ENCODE measurements at places on chromosomes 13 and 19.

DNA sequence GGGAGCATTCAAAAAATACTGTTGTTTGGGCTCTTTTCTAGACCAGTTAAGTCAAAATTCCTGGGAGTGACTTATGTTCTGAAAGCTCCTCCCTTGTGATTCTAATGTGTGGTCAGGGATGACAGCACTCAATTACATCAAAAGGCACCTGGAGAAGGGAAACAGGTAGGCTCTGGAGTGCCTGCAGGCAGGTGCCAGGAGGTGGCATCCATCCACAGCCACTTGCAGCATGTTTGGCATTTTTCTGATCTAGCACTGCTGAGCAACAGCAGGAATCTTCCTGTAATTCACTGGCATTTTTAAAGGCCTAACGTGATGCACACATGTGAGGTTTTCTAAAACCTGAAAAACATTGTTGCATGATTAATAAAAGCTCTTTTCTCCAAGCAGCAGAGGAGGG, 94.6 kb downstream of the CCNA1 start:
- no peak for DNase-seq

DNA sequence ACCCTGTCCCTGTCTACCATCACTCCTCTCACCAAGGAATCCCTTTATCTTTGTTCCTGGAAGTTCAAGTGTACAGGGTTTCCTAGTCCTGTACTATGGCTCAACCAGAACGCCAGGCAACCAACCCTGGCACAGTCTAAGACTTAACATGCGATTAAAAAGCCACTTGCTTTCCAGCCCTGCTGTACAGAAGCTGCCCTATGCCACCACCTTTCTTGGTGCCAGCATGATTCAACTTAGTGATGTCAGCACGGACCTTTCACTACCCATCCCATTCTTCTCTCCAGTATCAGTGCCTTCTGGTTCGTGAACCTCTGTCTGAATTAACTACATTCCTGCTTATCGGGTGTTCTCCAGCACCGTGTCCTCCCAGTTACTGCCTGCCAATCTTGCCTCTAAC, 151.1 kb downstream of the KLF12 start:
- DNase-seq = no peak

- no peak for DNase-seq
Observed at GRCh38 chr13:37709318-37709717, 110.8 kb upstream of the POSTN start.

GRCh38 chr19:35059006-35059798, 17.7 kb downstream of the HPN start:
- DNase-seq = no peak

GRCh38 chr13:83730674-83731073, 151.6 kb downstream of the SLITRK1 start:
- DNase-seq = no peak

All from activated CD4-positive, alpha-beta T cell treated with anti-CD3 and anti-CD28 coated beads, Interleukin-2, amount 50 U/mL, for 4 hours (primary cell).